Fibroblast of villous mesenchyme (primary cell): ENCODE measurements at places on chromosomes 11 and 22. TPM values are rescaled to one million over a fixed set of nuclear protein-coding genes. Genes with fewer than 3 reads are reported as not detected.
A peak's percentile ranks its signal among the peaks of the same experiment; 100 is the strongest.

Gene OR6A2
- 0.32 and 0.43 TPM in 2 replicates for total RNA-seq

Gene CRYBB2
- total RNA-seq = not detected in 2 replicates

Gene OR6Q1
- total RNA-seq = not detected in 2 replicates

Gene PLEKHB1
- under 0.01 TPM in 1 of 2 replicates, not detected in the other for total RNA-seq

Gene OR10G6
- total RNA-seq = not detected in 2 replicates

Gene OR4A47
- not detected in 2 replicates for total RNA-seq

Gene LIF
- total RNA-seq = 7.4 and 7.8 TPM in 2 replicates

Gene OR51B2
- not detected in 2 replicates for total RNA-seq

GRCh38 chr11:104934594-104934993 is 33.8 kb downstream of the CASP4 start:
- no peak for DNase-seq

DNA sequence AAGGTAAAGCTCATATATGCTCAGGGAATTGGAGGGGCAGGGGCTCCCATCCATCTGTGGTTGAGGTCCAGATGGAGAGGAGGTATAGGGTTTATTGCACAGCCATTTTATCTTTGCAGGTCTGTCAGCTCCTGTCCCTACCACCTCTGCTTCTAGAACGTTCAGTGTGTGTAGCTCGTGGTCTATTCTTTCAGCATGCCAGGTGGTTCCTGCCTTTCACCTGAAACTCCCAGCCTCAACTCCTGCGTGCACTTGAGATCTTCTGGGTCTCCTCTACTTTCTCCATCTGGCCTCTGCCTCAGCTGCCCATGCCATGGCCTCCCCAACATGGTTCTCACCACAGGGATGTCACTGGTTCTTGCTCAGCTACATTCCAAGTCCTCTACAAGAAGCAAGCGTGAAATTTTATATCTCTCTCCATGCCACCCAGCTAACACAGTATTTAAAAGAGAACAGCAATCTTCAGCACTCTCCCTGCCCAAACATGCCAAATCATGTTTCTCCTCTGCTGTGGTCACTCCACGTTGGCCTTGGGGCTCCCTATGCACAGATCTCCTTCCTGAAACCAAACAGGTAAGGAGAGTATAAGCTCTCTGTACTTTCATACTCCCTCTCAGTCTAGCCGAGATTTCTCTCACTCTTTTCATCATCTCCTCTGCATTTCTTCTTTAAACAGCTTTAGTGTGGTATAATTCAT is 157.8 kb upstream of the TRPC6 start:
- DNase-seq = no peak

DNA sequence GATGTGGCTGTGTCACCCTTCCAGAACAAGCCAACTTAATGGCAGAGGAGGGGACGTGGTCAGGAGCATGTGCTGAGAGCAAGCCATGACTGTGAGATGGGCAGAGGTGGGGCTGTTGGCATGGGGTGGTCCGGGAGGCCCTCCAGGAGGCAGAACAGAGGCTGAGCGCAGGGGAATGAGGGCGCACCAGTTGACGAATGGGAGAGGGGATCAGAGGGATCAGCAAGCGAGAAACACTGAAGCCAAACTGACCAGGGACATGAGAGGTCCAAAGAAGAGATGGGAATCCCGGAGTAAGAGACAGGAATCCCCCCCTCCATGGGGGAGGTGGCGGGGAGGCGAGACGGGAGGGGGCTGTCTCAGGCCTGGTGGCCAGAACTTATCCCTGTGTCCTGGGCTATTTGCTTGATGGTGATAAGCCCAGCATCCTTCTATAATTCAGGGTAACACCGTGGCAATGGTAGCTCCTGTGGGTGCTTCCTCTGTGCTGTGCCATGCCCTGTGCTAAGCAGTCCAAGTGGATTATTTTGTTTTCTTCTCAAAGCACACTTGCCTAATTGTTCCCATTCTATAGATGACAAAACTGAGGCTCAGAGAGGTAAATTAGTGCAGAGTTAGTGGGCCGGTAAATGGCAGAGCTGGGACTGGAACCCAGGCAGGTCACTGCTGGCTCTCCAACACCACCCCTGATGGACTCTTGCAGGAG is 83.4 kb upstream of the SHISAL1 start:
- no peak for DNase-seq

DNA sequence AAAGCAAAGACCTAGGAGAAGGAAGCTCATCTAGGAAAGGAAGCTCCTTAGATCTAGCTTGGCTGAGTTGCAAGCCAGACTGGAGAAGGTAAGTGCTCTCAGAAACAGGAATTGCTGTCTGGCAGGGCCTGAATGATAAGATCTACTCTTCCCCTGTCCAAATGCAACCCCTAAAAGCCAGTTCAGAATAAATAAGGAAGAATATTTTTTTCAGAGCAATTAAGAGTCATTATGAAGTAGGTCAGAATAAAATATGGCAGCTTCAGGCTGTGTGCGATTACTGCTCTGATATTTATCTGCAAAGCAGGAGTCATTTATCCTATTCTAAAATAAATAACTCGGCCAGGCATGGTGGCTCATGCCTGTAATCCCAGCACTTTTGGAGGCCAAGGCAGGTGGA is 82.1 kb downstream of the PIWIL4 start:
- DNase-seq = no peak

DNA sequence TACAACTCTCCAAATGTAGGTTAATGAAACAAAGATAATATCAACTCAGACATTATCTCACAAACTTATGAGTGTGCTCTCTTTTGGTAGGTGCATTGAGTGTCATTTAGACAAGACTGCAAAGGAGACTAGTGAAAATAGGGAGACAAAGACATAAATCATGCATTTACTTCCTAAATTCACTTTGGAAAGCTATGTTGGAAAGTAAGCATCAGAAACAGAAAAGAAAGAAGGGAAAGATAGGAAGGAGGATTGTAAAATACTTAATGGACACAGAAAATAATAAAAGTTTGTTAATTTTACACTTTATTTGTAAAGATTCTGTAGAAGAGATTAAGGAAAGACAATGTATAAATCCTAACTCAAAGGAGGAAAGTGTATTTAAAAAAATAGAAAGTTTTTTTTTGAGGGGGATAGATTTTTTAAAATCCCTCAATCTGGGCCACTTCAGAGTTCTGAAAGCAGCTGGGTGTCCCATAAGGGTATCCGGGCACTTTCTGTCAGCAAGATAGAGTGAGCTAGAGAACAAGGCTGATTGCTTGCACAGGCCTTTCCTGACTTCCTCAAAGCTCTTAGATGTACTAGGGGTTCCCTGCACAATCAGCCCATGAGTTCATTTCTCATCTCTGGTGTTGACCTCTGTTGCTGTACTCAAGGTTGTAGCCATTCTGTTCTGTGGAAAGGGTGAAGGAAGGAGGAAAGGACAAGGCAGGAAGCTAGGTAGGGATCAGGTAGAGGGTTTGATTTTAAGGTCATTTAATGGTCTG is 22.4 kb upstream of the RDX start:
- no peak for DNase-seq

DNA sequence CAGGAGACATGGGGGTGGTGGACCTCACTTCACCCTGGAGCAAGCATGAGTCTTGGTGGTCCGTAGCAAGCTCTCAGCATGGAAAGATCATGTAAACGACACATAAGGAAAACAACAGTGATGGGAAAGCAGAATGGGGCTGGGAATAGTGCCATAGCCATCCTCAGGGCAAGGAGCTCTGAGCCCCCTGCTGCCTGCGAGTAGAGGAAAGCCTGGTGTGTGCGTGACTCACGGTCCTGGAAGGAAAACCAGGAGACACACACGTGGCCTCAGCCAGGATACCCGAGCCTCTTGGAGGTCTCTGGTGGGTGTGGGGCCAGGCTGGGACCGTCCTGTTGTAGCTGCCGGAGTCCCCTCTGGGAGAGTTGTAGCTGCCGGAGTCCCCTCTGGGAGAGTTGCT is 12.4 kb downstream of the SHANK3 start:
- no peak for DNase-seq

- DNase-seq = no peak
These were observed 333.3 kb downstream of the MIAT start for GRCh38 chr22:26990503-26991189.

DNA sequence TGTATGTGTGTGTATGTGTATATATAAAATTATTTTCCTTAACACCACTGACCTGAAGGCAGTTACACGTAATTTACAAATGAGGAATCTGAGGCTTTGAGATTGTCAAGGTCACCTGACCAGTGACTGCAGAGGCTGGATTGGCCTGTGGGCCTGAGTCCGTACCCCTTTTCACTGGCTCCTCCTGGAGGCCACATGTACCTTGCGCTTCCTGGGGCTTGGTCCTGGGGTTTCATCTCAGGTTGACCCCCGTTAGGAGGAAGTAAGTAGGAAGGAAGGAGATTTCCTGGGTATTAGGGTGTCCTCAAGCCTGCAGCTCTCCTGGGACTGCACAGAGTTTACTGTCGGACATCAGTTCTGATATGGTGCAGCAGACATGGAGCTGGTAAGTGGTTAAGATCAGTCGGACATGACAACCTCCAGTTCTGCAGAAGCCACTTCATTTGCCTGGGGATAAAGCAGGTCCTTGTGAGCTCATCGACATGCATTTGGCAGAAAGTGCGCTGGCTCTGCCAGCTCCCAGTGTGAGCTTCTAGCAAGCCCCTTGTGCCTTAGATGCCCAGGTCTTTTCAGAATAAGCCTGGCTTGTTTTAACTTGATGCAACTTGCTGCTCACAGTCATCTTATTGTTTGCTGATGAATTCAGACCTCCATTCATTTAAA is 36.6 kb downstream of the ST3GAL4 start:
- no peak for DNase-seq

DNA sequence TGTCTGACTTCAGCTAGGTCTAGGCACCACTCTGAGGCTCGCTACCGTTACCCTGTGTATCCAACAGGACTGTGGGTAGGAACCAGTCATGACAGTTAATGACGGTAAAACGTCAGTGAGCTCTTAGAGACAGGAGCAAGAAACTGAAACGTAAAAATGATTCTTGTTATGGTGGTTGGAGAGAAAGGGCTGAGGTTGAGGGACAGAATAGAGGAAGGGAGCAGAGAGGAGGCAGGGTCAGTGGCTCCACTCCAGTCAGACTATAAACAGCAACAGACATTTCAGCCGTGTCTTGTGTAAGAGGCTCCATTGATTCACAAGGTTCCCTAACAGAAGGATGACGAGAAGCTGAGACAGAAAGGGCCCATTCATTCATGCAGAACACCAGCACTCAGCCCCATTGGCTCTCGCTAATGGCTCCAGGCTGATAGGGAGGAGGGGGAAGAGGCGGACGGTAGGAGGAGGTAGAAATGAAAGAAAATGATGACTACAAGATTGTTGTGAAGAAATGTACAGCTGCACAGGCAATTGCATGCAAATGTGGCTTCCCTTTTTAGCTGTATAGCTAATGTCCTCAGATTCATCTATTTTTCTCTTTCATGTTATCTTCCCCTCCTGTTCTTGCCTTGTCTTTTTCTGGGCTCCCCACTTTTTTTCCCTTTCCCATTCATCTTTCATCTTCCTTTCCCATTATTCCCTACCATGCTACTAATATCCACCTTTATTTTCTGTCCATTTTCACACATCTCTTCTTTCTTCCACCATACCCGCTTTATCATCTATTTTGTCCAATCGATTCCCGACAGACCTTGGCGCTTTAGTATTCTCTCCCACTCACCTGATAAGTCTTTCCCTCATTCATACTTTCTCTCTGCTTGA is 34.3 kb downstream of the ETS1 start:
- DNase-seq = peak; percentile 70

DNA sequence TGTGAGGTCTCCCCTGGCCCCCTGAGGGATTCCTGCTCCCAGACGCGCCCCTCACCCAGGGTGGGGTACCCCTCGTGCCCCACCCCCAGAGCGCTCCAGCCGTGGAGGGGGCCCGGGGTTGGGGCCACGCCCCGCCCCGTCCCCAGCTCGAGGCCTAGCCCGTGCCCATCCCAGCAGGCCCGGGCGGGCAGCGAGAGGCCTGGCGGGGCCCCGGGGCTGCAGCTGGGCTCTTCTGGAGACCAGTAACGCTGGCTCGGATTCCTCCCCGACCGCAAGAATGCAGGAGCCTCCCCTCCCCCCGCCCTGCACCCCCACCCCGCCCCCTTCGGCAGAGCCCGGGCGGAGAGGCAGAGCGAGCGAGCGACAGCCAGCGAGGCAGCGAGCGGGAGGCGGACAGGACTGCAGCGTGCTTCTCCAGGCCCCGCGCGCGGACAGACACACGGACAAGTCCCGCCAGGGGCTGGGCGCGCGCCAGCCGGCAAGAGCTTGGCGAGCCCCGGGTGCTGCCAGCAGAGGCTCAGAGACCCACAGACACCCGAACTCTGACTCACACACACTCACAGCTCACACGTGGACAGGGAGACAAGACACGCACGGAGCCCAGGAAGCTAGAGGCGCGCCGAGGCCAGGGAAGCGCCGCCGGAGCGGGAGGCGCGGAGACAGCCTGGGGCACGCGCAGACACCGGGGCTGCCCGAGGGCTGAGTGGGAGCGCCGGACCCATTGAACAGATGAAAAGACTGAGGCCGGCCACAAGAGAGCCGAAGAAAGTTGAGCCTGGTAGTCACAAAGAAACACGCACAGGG is 15.2 kb downstream of the BCL9L start:
- peak; percentile 93 for DNase-seq

GRCh38 chr11:117002639-117003299 is 95.5 kb downstream of the SIK3 start:
- no peak for DNase-seq

GRCh38 chr22:31526270-31526669 is 29.9 kb downstream of the SFI1 start:
- DNase-seq = no peak

GRCh38 chr11:19834771-19835170 is 122.1 kb downstream of the NAV2 start:
- no peak for DNase-seq

GRCh38 chr11:131486100-131486499 is 115.7 kb downstream of the NTM start:
- DNase-seq = no peak

DNA sequence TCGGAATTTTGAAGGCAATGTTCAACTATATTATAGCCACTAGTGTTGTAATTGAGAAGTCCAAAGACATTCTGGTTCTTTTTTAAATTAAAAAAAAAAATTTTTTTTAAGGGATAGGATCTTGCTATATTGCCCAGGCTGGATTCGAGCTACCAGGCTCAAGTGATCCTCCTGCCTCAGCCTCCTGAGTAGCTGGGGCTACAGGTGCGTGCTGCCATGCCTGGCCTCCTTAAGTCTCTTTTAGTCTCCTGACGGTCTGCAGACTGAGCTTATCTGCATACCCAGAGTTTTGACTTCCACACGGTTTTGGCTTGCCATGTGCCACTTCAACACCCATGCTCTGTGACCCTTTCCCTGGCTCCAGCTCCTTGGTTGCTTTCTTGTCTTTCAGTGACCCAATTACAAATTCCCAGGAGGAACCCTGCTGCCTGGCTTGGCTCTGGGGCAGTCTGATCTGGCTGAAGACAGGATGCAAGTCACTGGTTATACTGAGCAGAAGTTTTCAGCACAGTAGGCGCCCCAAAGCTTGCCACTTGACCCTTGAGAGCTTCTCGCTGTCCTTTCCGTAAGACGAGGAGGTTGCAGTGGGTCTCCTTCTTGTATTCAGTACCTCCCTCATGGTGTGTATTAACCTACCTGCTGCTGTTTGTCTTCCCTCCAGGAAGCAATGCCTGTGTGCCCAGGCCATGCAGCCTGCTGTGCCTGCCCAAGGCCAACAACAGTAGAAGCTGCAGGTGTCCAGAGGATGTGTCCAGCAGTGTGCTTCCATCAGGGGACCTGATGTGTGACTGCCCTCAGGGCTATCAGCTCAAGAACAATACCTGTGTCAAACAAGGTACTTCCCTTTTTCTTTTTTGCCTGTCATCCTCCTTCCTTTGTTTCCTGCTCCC is 113.8 kb upstream of the SORL1-AS1 start:
- DNase-seq = no peak

- no peak for DNase-seq
These were observed 81.0 kb downstream of the SLC36A4 start for GRCh38 chr11:93116641-93117441.

- no peak for DNase-seq
These were observed 34.8 kb upstream of the PRODH start for GRCh38 chr22:18970948-18971315.
